Stimulated activated CD8-positive, alpha-beta memory T cell treated with anti-CD3 and anti-CD28 coated beads, Interleukin-4, amount 100 ng/mL, for 1 hour (primary cell): ENCODE measurements at places on chromosomes 1 and 21.

DNA sequence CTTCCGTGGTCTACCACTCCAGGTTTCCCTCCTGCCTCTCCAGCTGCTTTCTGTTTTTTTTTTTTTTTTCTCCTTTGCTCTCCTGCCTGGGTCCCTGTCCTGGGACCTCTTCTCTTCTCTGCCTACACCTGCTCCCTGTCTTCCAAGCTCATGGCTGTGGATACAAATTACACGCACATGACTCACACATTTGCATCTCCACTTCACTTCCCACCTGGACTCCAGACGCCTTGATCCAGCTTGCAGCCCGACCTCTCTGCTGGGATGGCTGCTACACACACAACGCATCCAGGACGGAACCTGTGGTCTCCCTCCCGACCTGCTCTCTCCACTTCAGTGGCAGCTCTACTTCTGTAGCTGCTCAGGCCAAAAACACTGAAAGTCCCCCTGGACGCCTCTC lies 44.4 kb upstream of the B3GALT5 start:
- DNase-seq: no peak

DNA sequence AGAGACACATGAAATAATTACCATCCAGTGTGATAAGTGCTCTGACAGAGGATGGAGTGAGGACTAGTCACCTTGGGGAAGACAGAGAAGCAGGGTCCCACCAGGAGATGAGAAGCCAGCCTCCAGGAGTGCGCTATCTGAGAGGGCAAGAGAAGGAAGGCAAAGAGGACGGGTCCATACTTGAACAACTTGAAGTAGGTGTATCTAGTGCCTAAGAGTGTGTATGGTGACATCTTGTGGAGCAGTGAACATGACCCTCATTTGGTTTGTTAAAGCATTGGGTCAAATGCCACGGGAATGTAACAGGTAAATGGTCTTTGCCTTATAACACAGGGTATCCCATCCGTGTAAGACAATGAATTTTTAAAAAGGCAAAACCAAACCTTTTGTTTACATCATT lies 39.8 kb downstream of the MRPL39 start:
- no peak for DNase-seq

DNA sequence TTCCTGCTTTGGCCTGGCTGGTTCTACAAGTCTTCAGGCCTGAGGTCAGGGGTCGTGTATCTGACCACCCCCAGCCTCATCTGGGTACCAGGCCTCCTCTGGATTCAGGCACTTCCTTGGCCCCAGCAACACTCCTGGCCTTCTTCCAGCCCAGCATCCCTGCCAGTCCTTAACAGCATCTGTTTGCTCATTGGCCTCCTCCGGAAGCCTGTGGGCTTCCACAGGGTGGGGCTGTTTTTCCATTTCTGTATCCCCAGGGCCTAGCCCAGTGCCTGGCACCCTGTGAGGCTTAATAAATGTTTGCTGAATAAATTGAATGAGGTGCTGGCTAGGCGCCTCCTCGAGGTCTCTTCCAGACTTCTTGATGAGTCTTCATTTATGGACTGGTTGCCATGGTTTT lies 21.5 kb upstream of the GPR37L1 start:
- no peak for DNase-seq

- no peak for DNase-seq
Observed at GRCh38 chr1:59243978-59244377, 52.9 kb upstream of the FGGY start.

DNA sequence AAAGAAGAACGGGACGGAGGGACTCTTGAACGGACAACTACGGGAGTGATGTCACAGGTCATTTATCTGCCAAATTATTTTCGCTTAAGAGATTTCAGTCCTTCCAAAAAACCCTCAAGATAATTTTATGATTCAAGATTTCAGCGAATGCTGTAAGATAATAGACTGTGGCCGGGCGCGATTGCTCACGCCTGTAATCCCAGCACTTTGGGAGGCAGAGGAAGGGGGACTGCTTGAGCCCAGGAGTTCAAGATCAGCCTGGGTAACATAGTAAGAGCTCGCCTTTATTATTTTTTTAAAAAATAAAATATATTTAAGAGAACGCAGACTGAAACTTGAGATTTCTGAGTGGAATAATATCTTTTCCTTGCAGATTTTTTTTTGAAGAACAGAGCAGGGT lies 609 bp downstream of the RWDD2B start:
- DNase-seq: no peak

- no peak for DNase-seq
Observed at GRCh38 chr1:97451944-97452343, 468.9 kb downstream of the DPYD start.

GRCh38 chr1:186059752-186060151 lies 315.3 kb downstream of the TPR start:
- no peak for DNase-seq

- DNase-seq: no peak
Observed at GRCh38 chr1:151825751-151826660, 5.6 kb downstream of the RORC start.
